GM19239 (cell line): ENCODE measurements at places on chromosomes 7 and 10.

DNA sequence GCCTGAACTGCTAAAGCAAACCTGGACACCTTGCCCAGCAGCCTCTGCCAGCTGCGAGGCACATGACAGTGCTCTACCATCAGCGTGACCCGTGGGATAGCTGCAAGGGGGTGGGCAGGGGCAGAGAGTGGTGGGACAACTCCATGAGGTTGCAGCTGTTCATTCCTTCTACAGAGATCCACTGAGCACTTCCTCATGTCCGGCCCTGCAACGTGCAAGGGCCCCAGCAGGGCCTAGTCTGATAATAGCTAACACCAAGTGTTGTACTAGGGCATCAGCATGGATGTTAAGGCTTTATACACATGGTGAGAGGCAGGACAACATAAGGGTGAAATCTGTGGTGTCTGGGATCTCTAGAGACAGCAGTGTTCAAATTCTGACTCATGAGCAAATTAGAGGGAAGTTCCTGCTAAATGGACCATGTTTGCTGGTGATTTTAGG, 14.3 kb downstream of the NOD1 start:
- DNase-seq: no peak

- DNase-seq: no peak
Measured at GRCh38 chr10:132974886-132975830, 32.8 kb upstream of the CFAP46 start.

GRCh38 chr7:27172315-27172774, 1.8 kb downstream of the HOXA10 start:
- DNase-seq: no peak

DNA sequence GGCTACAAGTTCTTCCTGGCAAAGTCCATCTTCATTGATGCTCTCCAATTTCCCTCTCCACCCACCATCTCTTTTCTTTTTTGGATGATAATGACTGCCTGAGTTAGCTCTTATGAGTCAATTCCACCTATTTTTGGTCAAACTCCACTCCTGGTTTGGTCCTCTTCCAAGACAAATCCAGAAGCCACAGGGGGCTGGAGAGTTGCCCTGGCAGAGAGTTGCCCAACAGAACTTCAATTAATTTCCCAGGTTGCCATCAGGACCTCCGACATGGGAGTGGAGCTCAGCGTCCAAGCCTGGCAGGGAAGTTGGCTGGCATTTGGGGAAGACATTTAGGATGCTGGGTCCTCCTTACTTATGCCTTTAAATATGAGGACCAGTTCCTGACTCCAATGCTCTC, 29.2 kb upstream of the KCNMA1 start:
- no peak for DNase-seq

- no peak for DNase-seq
Measured at GRCh38 chr7:18700147-18700546, 204.6 kb downstream of the HDAC9 start.

- DNase-seq: no peak
Measured at GRCh38 chr10:43250615-43251418, 16.0 kb downstream of the RASGEF1A start.

- no peak for DNase-seq
Measured at GRCh38 chr7:84614821-84615501, 420.4 kb upstream of the SEMA3A start.

- DNase-seq: no peak
Measured at GRCh38 chr7:74039337-74039736, 11.4 kb downstream of the ELN start.

DNA sequence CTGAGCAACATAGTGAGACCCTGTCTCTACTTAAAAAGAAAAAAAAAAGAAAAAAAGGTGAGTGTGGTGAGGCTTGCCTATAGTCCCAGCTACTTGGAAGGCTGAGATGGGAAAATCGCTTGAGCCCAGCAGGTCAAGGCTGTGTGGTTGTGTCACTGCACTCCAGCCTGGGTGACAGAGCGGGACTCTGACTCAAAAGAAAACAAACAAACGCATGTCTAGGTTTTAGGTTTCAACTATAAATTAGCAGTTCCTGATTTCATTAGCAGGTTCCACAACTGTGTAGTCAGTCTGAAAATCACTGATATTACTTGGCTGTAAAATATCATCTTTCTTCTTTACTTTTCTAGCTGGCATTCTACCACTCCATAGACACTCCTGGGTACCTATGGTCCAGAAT, 155.7 kb upstream of the HGF start:
- no peak for DNase-seq

- DNase-seq: peak; percentile 35
Measured at GRCh38 chr10:52965938-52966401, 193.4 kb upstream of the MBL2 start.

DNA sequence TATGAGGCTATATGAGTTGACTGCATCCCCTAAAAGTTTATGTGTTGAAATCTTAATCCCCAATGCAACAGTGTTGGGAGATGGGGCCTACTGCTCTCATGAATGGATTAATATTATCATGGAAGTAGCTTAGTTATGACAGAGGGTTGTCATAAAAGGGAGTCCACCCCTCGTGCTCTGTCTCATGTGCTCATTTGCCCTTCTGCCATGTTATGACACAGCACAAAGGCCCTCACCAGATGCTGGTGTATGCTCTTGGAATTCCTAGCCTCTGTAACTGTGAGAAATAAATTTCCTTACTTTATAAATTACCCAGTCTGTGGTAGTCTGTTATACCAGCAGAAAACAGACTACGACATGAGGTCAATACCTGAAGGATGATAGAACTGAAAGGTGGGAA, 17.6 kb upstream of the PANK1 start:
- no peak for DNase-seq

DNA sequence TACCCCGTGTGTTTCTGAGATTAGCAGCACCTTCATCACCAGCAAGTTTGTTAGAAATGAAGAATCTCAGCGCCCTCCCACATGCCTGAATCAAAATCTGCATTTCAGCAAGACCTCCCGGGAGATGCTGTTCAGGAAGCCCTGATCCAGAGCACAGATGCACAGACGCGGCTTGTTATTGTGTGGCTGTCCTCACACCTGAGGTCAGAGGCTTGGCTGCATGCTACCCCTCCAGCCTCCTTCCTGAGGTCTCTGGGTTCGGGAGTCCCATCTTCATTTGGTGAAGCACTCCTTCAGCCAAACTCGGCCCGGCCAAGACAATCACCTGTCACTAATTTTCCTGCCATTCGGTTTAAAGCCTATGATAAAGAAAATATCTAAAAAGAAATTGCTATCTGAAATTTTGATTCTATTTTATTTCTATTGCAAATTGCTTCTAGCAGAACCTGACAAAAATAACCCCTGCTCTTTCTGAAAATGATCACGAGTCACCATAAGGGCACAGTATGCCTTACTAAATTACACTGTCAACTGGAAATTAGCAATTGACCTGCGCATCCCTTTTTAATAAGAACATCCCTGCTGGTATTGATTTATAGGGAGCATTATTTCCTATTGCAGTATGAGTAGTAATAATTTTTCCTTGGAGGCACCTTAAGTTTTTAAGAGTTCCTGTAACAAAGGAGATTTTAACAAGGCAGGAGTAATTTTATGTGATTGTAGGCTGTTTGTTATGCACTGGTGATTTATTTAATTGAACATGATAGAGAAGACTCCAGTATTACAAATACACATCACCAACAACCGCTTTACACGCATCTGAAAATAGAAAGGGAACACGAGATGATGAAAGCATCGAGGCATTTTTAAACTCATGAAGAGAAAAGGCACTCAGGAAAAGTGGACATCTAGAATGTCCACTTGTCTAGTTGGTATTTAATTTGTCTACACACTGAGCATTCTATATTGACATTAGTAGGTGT, 49.5 kb downstream of the VSTM2A start:
- DNase-seq: no peak

DNA sequence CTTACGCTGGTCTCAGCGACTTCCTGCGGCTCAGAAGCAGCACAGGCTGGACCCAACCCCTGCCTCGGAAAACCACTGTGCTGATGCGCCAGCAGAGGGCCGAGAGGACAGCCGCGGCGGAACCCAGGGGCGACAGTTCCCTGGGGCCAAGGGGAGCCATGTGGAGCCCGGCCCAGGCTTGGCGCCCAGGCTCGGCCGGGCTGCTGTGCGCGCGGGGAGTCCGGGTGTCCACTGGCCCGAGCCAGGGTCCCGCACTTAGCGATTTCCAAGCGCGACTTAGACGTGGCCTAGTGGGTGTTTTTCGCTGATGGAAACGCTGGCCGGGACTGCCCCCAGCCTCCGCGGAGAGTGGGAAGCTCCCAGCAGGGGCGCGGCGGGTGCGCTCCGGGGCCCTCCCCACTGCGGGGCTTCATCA, 18.6 kb upstream of the ZNF32 start:
- DNase-seq: no peak

GRCh38 chr10:118045837-118046394, 825 bp downstream of the RAB11FIP2 start:
- no peak for DNase-seq

GRCh38 chr10:7945469-7946187, 108.9 kb upstream of the GATA3 start:
- DNase-seq: no peak

- no peak for DNase-seq
Measured at GRCh38 chr10:69976795-69977546, 75.7 kb upstream of the MACROH2A2 start.

- peak; percentile 56 for DNase-seq
Measured at GRCh38 chr10:74738985-74739567, 87.3 kb upstream of the KAT6B start.

GRCh38 chr10:126732308-126732707, 61.8 kb upstream of the C10orf90 start:
- no peak for DNase-seq

DNA sequence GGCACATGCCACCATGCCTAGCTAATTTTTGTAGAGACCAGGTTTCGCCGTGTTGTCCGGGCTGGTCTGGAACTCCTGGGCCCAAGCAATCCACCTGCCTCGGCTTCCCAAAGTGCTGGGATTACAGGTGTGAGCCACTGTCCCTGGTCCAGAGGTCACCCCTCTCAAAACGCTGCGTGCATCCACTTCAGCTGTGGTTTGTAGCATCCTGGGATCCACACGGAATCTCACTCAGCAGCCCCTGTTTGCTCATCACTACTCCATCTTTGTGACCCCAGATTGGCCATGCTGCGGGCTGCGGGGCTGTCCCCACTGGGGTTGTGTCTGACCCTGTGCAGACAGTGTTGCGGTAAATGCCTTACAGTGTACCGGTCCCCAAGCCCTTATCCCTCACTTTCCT, 3.5 kb downstream of the INPP5A start:
- DNase-seq: no peak

GRCh38 chr7:71350680-71351079, 218.7 kb downstream of the GALNT17 start:
- DNase-seq: no peak

GRCh38 chr7:108149908-108150307, 19.7 kb upstream of the LAMB4 start:
- DNase-seq: no peak

GRCh38 chr7:44221231-44221791, 20.5 kb downstream of the YKT6 start:
- no peak for DNase-seq

DNA sequence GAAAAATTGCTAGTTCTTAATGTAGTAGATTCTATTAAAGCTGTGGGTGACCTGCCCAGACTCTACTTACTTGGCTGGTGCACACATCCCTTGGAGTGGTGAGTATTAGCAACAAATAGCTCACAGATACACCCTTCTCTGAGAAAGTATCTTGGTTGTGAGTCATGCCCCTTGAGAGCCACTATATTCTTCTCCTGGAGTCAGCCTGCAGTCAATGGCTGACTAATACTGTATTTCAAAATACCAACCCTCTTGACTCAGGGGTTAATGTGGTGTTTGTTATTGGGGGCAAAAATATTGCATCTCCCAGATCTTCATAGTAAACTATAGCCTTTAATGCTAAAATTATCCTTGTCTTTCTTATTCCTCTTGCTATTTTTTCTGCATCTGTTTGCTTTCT, 354.9 kb downstream of the BMPER start:
- DNase-seq: no peak

- no peak for DNase-seq
Measured at GRCh38 chr10:21602313-21602712, 68.3 kb downstream of the MLLT10 start.

DNA sequence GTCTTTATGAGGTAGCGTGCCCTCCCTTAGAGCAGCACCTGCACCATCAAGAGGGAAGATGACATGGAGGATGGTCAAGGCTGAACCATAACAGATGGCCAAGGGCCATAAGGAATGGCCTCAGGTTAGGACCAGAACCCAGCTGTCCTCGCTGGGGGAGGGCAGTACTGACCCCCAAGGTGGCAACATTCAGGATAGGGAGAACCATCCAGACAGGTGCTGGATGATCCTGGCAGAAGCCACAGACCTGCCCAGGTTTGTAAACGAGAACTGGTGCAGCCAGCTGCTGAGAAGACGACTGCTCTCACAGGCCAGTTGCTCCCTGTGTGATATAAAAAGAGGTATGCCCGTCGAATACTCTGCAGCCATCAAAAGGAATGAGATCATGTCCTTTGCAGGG, 320.4 kb downstream of the GLRX3 start:
- DNase-seq: no peak
